HFF-Myc (cell line): ENCODE measurements at places on chromosomes 3 and 15.

DNA sequence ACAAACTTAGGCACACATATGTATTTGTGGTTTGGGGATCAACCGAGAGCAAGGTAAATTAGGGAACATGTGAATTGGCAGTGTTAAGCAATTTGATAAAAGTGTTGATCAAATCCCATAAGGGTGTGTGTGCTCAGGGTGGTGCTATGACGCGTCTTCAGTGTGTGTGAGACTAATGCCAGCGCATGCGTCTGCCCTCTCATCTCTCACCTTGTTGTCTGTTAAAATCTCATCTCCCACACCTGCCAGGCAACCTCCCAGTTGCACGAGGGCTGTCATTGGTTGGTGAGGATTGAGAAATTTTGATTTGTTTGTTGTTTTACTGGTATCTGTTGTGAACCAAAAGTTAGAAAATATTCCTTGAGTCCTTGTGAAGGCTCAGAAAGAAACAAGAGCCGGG, 137.2 kb upstream of the ICE2 start:
- DNase-seq, result no peak

DNA sequence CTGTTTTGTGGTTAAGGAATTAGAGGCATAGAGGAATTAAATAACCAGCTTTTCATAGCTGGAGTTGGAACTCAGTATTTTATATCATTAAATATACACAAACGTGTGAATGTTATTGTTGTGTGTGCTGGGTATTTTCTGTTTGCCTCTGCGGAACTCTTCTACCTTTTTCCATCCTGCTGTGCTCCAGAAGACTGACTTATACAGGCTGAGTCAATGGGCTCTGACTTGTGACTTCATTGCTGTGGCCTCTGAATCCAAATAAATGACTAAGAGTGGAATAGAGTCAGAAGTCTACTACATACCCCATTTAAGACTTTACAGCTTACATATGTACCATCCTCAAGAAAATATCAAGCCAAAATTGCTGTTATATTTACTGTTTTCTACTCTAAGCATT, 17.6 kb downstream of the ARIH1 start:
- DNase-seq, result no peak

GRCh38 chr3:169953462-169954141, 13.0 kb upstream of the SEC62 start:
- DNase-seq, result no peak

- DNase-seq, result no peak
Observed at GRCh38 chr3:179391906-179392305, 44.4 kb downstream of the MFN1 start.

DNA sequence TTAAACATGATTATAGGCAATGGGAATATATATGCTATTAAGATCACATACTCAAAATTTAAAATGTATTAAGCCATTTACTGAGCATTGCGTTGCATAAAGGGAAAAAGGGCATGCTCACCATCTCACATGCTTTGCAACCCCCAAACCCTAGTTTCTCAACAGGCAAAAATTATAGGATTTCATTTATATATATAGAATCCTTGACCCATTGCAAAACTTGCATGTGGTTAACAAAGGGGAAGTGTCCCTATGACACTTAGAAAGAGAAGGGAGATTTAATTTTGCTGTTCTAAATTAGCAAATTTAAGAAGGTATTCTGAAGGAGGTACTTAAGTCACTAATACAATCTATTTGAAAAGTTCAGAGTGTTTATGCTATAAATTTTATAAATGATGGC, 837.8 kb downstream of the DIPK2A start:
- DNase-seq, result no peak

- DNase-seq, result no peak
Observed at GRCh38 chr3:15750143-15750542, 47.6 kb downstream of the ANKRD28 start.

GRCh38 chr3:48437812-48438211, 2.1 kb downstream of the CCDC51 start:
- DNase-seq, result no peak

DNA sequence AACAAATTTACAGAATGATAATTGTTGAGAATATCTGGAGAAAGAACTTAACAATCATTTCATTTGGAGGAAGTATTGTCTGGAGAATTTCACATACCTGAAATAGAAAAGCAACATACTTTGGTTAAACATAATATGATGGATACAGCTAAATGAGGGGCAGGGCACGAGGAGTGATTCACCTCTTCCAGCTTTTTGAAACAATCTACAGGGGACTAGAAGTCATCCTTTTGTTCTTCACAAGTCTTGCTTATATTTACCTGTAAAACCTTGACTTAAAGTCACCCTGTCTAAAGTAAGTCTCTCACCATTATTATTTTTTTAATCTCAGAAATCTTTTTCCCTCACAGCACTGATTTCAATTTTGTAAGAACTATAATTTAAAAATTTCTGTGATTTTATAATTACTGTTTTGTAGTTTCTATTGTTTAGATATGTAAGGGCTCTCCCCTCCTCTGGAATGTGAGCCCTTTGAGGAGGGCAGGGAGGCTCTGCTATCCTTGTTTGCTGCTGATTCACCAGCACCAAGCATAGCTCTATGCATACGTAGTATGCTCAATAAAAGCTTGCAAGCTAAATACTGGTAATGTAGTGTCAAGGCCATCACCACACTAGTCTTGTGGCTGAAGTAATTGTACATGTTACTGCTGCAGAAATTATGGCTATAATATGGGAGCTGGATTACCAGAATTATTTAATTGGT, 193.9 kb upstream of the THRB start:
- DNase-seq, result no peak

- DNase-seq, result no peak
Observed at GRCh38 chr3:147392625-147392946, 13.8 kb downstream of the ZIC4 start.

DNA sequence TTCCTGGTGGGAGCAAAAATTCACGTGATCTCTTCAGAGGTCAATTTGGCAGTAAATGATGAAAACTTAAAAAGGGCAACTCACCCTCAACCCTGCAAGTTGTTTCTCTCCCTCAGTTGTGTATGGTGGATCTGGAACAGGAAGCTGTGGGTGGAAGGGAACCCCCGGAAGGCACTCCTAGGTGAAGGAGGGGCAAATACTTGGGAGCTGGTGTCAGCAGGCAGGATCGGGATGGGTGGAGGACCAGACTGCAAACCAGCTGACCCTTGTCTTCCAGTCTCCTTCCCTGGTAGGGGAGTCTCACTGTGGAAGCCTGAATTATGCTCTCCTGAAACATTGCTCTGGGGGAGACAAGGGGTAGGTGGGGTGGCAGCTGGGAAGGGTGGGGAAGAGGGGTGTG, 33.5 kb downstream of the PRR23E start:
- DNase-seq, result no peak

DNA sequence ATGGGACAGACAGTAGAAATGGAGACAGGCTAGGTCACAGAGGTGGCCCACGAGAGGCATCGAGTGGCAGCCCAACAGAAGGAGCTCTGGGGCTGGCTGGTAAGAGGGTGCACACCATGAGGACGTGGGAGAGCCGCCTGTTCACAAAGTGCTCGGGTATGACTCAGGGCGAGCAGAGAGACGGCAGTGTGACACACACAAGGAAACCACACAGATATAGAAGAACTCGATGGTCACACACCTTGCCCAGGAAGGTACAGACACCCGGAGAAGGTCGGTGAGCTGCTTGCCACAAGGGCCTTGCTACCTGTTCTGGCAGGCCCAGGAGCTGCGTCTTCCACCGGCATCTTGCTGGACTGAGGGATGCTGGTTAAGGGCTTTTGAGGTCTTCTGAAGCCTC, 50.2 kb downstream of the CA12 start:
- DNase-seq, result no peak

GRCh38 chr15:40554161-40554525, 10.7 kb downstream of the CCDC32 start:
- DNase-seq, result no peak

GRCh38 chr15:98387866-98388265, 260.5 kb upstream of the IGF1R start:
- no peak for DNase-seq

- DNase-seq, result no peak
Observed at GRCh38 chr3:171018156-171018935, 8.2 kb downstream of the SLC2A2 start.

- no peak for DNase-seq
Observed at GRCh38 chr3:128784232-128784631, 58.2 kb downstream of the RAB7A start.
